ENCODE measurements at places on chromosomes 13 and 19.

GRCh38 chr13:21039097-21039800, 22.1 kb downstream of the LATS2 start:
- no peak for DNase-seq

DNA sequence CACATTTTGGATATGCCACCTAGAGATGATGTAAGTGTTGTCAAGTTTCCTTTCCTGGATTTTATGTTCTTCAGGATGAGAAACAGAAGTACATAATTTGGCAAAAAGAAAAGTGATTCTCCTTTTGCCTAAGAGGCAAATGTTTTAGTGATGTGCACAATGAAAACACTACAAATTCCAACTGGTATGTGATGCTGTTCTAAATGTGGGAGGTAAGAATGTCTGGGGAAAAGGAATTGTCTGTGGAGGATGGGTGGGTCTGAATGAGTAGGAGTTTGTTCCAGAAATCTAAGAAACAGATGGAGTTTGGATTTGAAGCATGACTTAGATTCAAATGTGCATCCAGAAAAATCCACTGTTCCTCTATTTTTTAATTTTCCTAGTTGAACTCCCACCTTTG, 473.6 kb upstream of the SPRY2 start:
- DNase-seq: no peak

DNA sequence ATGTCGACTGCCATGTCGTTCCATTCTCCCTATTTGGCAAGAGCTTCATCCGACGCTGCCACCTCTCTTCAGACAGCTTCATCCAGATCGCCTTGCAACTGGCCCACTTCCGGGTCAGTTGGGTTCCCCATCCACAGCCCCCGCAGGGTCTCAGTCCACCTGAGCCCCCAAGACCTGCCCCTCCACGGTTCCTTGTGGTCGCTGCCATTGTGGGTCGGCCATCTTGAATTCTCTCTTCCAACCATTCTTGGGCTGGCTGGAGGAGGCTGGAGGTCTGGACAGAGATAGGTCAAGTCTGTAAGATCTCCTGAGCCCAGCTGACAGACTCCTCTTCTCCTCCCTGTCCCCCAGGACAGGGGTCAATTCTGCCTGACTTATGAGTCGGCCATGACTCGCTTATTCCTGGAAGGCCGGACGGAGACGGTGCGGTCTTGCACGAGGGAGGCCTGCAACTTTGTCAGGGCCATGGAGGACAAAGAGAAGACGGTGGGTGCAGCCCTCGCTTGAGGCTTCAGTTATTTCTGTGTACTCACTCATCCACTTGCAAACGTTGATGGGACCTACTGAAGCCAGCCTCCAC, 19.5 kb downstream of the CPT1C start:
- no peak for DNase-seq

DNA sequence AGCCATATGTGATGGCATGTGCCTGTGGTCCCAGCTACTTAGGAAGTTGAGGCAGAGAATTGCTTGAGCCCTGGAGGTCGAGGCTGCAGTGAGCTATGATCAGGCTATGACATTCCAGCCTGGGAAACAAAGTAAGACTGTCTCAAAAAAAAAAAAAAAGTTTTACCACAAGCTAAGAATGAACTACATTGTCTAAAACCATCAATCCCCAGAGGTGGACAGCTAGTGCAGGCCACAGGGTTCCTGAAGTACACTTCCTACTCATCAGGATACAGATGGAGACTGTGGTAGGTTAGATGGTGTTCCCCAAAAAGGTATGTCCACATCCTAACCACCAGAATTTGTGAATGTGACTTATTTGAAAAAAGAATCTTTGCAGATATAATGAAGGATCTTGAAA, 63.5 kb upstream of the DOCK9 start:
- DNase-seq: no peak

GRCh38 chr13:33793726-33794125, 24.2 kb upstream of the RFC3 start:
- no peak for DNase-seq

All from activated CD4-positive, alpha-beta T cell treated with anti-CD3 and anti-CD28 coated beads, Interleukin-2, amount 50 U/mL, for 4 hours (primary cell).